NCI-H1048 (cell line): ENCODE measurements at places on chromosomes 6 and 20.

GRCh38 chr6:85135376-85136094 is 314.3 kb upstream of the NT5E start:
- no peak for DNase-seq

- no peak for DNase-seq
Measured at GRCh38 chr6:120627612-120628011, 706.7 kb downstream of the TBC1D32 start.

- no peak for DNase-seq
Measured at GRCh38 chr6:36073587-36073986, 46.0 kb downstream of the MAPK14 start.

DNA sequence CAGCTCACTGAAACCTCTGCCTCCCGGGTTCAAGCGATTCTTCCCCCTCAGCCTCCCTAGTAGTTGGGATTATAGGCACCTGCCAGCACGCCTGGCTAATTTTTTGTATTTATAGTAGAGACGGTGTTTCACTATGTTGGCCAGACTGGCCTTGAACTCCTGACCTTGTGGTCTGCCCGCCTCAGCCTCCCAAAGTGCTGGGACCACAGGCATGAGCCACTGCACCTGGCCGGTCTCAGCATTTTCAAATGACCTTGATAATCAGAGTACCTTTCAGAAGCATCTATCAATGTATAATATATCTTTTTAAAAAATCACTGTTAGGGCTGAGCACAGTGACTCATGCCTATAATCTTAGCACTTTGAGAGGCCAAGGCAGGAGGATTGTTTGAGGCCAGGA is 143.0 kb downstream of the DOK5 start:
- no peak for DNase-seq

DNA sequence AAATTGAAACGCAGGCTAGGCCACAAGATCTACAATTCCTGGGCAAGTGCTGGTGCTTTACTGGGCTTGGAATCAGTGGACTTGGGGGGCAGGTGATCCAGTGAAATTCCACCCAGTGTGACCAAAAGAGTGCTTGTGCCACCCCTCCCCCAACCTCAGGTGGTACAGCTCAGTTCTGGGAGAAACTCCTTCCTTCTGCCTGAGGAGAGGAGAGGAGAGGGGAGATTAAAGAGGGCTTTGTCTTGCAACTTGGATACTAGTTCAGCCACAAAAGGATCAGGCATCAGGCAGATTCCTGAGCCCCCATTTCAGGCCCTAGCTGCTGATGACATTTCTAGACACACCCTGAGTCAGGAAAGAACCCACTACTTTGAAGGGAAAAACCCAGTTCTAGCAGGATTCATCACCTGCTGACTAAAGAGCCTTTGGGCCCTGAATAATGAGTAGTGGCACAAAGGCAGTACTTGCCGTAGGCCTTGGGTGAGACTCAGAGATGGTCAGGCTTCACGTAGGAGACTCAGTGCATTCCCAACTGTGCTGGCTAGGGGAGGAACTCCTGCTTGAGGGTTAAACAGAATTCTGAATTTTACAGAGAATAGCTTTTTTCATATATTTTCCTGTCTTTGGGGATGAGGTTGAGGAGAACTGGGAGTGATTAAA is 446.7 kb downstream of the BMP2 start:
- DNase-seq, result no peak

DNA sequence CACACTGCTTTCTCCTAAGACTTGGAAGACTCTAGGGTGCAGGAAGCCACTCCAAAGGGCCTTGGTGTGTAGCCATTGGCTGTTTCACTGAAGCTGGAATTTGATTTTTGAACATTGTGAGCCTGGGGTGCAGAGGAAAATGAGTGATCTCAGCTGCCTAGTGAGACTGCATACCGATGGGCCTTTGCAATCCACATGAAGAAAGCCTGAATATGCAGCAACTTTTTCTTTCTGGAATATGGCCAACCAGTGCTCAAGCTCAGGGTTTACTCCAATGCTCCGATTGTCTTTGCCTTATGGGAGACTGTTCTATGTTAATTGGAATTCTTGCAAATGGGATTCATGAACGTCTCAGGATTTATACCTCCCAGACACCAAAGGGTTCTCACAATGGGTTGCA is 242.6 kb downstream of the DOK5 start:
- no peak for DNase-seq

GRCh38 chr20:36550790-36551299 is 9.5 kb downstream of the MYL9 start:
- no peak for DNase-seq

DNA sequence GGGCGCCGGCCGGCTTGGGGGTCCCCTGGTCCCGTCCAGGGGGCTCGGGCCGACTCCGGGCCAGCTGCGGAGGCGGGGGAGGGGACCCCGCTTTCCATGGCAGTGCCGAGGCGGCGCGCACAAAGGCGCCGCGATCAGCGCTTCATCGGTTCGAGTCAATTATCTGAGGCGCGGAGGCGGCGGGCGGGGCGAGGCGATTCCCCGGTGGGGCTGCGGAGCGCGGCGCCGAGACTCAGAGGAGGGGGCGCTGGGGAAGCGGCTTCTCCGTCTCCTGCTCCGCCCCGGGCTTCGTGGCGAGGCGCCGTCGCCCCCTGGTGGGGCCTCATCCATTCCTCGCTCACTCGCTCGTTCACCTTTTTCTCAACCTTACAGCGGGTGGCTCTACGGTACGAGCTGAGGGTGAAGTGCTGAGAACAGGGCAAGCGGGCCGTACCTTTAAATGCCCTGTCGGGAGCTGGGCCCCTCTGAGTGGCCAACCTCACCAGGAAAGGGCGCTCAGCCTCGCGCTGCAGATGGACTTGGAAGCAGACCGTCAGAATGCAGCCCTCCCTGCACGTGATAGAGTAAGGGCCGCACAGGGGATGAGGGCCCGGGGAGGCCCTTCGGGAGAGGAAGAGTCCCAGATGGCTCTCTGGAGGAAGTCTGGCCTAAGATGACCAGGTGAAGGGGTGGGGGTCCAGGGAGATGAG is 39.9 kb downstream of the SLC52A3 start:
- no peak for DNase-seq

GRCh38 chr6:27056615-27057014 is 190.9 kb upstream of the PRSS16 start:
- no peak for DNase-seq

- no peak for DNase-seq
Measured at GRCh38 chr20:61442075-61442670, 190.1 kb downstream of the CDH4 start.

- no peak for DNase-seq
Measured at GRCh38 chr6:18752278-18753068, 365.3 kb downstream of the RNF144B start.
